ENCODE measurements at places on chromosomes 6 and 20.
A peak's percentile ranks its signal among the peaks of the same experiment; 100 is the strongest.

DNA sequence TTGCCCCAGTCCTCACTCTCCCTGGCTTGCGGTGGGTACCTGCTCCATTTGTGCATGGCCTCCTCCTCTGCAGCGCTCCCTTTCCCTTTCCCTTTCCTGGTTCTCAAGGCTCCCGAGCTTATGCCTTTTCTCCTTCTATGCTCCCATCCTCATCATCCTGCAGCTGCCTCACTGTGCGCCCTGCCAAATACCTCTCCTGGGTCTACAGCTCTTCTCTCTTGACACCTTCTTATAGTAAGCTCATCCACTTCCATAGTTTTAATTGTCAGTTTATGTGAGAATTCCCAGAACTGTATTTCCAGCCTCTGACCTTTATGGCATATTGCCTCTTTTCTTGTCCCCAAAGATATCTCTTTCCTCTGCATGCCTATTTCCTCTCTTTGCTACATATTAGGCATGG, 5.9 kb downstream of the ADGRF5 start:
- no peak for DNase-seq

DNA sequence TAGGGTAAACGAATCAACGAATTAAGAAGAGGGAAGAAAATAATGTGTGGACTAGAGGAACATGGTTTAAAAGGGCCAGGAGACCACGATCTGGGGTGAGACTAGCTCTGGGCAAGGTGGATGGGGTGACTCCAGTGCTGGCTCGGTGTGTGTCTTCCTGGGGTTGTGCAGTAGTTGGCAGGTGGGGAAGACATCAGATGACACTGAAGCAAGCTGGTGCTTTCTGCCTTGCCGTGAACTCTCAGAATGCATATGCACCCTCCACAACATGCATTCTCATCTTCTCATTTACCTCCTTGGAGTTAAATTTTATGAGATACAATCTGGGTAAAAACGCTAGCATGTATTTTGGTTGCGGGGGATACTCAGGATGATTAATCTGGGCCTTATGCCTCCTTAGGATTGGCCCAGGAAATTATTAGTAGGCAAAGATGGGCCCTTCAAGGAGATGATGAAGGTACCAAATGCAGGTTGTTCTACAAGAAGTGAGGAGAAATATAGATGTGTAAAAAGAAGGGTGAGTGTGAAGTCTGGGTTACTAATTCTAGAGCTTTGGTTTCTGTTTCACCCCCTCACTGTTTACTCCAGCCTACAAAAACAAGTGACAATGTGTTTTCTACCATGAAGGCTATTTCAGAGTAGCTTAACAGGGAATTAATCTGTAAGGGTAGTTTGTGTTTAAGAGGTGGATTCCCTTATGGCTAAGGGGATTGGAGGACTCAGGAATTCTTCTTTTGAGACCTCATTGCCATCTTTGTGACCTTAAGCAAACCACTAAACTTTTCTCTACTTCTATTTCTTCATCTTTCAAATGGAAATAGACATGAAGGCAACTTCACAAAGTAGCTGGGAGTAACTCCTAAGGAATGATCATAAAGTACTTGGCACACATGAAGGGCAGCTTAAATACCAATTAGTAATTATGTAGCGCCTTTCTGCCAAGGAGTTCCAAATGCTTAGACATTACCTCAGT, 71.0 kb upstream of the SUPT3H start:
- DNase-seq, result no peak

DNA sequence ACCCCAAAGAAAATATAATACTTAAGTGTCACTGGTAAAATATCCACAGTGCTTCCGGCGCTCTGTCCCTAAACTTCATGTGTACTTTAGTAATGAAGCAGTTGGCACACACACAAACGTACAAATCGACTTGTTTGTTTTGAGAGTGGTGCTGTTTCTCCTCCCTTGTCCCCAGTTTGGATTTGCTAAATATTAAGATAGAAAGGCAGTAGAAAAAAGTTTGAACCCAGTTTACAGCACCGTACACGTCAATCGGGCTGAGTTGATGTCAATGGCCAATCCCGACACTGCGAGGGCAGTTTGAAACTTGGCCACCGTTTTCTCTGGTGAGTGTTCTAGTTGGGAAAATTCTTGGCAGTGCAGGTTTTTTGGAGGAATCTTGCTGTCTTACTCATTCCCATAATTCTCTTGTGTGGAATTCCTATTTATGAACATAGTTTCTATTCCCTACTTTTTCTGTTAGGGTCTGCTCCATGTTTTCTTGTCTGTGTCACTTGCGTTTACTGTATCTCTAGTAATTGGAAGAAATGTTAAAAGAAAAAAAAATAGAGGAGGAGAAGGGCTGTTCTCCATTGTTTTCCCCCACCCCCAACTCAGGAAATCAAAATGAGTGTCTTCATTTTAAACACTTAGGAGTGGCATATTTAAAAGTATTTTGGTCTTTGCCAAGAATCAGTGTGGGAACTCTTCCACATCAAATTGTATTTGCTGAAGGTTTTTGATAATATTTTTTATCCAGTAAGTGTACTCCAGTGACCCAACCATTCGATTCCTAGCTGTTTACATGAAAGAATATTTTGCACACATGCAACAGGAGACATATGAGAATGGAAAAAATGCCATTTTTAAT, 72.3 kb downstream of the OR2B2 start:
- no peak for DNase-seq

DNA sequence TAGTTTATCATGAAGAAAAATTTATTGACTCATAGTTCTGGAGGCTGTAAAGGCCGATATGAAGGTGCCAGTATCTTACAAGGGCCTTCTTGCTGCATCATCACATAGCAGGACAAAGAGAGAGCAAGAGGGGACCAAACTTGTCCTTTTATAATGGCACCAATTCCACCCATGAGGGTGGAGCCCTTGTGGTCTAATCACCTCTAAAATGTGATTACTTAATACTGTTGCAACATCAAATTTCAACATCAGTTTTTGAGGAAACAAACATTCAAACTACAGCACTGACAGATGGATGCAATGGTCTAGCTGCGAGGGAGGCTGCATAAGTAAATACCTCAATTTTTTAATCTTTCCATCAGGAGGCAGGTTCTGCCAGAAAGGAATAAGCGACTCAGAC, 76.7 kb upstream of the LAMA2 start:
- DNase-seq, result no peak

DNA sequence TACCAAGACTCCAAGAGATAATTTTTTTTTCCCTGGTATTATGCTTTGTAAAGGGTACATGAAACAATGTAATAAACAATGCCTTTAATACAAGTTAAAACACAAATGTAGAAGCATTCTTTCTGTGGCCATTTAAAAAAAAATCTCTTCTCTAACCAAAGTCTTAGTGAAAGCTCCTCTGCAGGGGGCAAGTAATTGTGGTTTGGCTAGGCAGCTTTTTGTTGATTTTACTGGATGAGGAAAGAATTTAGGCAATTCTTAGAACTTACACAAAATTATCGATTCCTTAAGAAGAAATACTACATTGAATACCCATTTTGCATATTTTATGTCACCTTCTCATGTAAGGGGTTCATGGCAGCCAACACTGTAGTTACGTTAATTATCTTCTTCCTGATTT, 12.4 kb downstream of the TFB1M start:
- no peak for DNase-seq

- no peak for DNase-seq
These were observed 63.0 kb upstream of the VSTM2L start for GRCh38 chr20:37839955-37840354.

GRCh38 chr6:73610444-73611275, 43.1 kb downstream of the SLC17A5 start:
- no peak for DNase-seq

DNA sequence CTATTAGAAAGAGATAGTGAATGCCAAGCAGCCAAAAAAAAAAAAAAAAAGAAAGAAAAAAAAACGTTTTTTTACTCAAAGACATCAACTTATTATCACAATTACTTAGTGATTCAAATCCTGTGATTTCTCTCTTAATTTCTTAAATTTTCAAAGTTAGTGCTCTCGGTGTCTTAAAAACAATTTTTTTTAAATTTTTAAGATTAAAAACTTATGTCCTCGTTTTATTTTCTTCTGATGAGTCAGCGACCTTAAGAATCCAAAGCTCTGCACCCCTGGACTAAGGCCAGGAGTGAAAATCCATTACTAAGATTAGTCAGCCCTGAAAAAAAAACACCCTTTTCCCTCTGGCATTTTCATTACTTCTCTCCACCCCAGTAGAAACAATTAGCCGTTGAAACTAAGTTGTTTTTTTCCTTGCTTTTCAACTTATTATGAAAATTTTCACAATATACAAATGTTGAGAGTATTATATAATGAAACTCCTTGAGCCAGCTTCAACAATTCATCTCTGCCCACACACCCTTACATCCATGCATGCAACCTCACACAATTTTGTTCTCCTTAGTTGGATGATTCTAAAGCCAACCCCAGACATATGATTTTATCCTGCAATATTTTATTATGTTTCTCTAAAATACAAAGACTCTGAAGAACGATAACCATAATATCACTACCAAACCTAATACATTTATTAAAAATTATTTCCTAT, 85.6 kb upstream of the CARMIL1 start:
- DNase-seq, result no peak

DNA sequence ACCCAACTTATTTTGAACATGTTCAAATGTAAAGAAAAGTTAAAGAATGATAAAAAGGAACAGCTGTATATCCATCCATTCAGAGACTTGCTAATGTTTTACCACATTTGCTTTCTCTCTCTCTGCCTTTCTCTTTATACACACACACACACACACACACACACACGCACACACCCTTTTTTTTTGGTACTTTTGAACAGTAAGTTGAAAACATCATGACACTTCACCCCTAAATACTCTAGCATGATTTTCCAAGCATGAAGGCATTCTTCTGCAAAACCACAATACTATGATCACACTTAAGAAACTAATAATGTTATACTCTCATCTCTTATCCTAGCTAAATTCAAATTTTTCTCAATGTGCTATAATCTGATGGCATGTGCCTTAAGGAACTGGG, 192.3 kb downstream of the UTRN start:
- DNase-seq, result no peak

- DNase-seq, result no peak
These were observed 80.3 kb downstream of the CDH26 start for GRCh38 chr20:60038400-60039008.

DNA sequence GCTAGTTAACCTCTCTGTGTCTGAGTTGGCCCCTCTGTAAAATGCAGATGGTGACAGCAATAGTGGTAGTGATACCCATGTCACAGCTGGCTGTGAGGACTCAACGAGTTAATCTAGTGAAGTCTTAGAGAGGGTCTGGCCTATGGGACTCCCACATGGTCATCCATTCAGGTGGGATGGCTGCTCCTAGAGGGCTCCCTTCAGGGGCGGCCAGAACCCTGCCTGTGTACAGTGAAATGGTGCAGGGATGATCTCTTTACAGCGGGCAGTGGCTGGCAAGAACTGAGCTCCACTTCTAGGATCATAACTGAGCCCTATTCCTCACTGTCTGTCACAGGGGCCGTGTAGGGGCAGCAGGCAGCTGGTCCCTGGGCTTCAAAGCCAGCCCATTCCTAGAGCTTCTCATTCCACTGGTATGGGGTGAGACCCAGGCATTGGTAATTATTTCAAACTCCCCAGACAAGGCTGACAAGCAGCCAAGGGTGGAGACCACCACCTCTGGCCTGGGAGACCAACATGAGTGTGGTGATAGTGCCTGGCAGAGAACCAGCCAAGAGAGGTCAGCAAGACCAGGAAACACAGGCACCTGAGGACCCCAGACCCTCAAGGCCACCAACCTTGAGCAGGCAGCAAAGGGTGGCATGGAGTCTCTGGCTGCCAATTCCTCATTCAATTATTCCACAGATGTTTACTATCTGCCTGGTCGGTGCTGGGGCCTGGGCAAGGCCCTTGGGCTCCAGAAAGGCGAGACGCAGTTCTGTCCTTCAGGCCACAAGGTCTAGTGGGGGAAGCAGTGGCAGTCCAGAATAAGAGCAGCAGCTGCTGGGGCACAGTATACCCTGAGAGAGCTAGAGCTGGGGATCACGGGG, 103.4 kb downstream of the MRPL14 start:
- DNase-seq, result no peak

DNA sequence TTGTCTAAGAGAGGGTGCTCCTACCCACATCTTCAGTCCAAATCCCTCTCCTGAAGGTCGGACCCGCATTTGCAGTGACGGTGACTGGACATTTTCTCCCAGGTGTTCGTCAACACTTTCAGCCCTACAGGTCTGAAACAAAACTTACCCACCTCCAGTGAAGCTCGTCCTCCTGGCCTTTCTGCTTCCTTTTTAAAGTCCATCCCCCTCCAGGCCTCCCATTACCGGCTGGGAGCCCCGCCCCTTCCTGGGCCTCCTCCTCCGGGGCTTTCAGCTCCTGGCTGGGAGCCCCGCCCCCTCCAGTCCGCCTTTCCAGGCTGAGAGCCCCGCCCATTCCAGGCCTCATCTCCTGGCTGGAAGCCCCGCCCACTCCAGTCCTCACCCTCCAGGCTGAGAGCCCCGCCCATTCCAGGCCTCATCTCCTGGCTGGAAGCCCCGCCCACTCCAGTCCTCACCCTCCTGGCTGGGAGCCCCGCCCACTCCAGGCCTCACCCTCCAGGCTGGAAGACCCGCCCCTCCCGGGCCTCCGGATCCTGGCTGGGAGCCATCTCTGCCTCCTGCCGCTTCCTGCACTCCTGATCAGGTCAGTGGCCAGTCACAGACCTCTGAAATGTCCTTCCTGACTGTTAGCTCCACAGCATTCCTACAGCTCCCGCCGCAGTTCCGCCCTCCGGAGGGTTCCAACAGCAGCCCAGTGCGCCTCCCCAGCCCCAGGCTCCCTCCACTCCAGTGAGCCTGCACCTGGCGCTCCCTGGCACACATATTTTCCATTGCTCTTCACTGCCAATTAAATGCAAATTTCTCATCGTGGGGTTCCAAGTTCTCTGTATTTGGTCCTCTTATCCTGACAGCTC, 98.5 kb downstream of the LY86 start:
- DNase-seq, result peak; percentile 98

- no peak for DNase-seq
These were observed 425.3 kb upstream of the SLC35B3 start for GRCh38 chr6:8860671-8861070.

DNA sequence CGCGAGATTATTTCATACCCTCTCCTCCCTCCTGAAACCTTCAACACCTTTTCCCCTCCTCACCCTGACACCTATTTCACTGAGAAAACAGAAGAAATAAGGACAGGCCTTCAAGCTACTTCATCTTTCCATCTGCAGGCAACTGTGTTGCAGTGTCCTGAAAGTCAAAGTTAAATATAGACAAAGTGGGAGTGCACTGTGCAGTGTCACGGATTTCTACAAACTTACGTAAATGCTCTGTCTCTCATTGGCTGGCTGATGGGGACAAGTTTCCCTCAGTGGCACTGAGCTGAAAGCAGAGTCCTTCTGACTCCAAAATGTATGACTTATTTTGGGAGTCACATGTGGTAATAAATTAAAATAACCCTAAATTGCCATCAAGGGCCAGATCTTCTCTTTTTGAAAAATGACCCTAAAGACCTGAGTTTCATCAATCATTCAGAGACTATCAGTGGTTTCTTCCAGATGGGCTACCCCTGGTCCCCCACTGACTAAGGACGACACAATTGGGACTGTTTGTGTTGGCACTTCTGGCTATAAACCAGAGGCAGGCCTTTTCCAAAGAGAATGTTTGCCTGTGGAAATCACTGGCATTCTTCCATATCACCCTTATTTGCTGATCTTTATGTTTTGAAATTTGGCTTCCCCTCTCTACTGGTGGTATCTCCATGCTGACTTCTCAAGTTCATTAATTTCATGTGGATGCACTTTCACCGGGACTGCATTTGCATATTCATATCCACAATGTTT, 21.6 kb downstream of the ALDH8A1 start:
- DNase-seq, result no peak

Measured in CMK (cell line).